ENCODE measurements at places on chromosomes 5 and 9.

GRCh38 chr9:117596678-117597077 is 107.5 kb upstream of the TLR4 start:
- H3K4me1 ChIP-seq, result no peaks in the 10 kb centered on the region
- no peak overlapping the region for H3K27ac ChIP-seq
- DNase-seq, result no peak

GRCh38 chr9:15155323-15155722 is 151.7 kb downstream of the TTC39B start:
- no peak overlapping the region for H3K27ac ChIP-seq
- DNase-seq, result no peak
- no peaks in the 10 kb centered on the region for H3K27me3 ChIP-seq
- no peaks in the 10 kb centered on the region for H3K4me1 ChIP-seq
- H3K36me3 ChIP-seq, result no peaks in the 10 kb centered on the region

GRCh38 chr5:172739375-172739774 is 31.6 kb downstream of the DUSP1 start:
- no peak overlapping the region for H3K27ac ChIP-seq
- H3K27me3 ChIP-seq, result no peaks in the 10 kb centered on the region
- no peak overlapping the region for H3K4me3 ChIP-seq
- no peak for DNase-seq

DNA sequence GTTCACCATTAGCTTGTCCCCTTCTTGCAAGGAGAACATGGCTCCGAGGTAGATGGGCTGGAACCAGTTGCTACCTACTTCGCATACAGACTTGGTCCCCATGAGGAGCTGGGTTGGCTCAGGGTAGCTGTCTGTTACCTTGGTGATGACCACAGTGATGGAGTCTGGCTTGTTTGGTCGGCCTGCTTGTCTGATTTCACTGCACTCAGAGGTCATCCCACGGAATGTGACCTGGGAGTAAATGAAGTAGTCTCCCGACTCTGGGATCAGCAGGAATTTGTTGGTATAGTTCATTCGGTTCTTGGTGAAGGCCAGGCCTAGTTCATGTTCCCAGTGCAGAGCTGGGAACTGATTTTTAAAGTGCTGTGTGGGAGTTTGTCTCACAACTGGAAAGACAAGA is 15.3 kb downstream of the TNFSF15 start:
- DNase-seq, result no peak
- H3K27ac ChIP-seq, result no peak overlapping the region
- H3K27me3 ChIP-seq, result no peaks in the 10 kb centered on the region
- peaks cover 9% of the 10 kb centered on the region for H3K4me1 ChIP-seq
- no peaks in the 10 kb centered on the region for H3K36me3 ChIP-seq
- no peak overlapping the region for H3K4me3 ChIP-seq

DNA sequence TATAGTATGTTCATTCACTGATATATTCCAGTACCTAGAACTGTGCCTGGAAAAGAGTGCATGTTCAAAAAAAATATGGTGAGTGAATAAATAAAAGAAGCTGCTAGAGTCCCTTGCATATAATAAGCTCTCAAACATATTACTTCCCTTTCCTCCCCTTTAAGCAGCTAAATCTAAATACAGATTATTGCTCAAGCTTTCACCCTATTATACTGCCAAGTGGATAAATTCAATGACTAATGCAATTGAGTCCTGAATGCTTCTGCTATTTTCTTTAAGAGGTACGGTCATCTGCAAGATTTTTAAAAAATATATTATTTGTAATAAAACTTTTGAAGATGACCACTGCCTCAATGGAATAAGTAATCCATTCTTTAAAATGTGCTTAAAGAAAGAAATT is 248.4 kb downstream of the PLK2 start:
- no peaks in the 10 kb centered on the region for H3K27me3 ChIP-seq
- no peak overlapping the region for H3K4me3 ChIP-seq
- no peak overlapping the region for H3K27ac ChIP-seq
- no peaks in the 10 kb centered on the region for H3K4me1 ChIP-seq
- H3K36me3 ChIP-seq, result no peaks in the 10 kb centered on the region
- no peak for DNase-seq

DNA sequence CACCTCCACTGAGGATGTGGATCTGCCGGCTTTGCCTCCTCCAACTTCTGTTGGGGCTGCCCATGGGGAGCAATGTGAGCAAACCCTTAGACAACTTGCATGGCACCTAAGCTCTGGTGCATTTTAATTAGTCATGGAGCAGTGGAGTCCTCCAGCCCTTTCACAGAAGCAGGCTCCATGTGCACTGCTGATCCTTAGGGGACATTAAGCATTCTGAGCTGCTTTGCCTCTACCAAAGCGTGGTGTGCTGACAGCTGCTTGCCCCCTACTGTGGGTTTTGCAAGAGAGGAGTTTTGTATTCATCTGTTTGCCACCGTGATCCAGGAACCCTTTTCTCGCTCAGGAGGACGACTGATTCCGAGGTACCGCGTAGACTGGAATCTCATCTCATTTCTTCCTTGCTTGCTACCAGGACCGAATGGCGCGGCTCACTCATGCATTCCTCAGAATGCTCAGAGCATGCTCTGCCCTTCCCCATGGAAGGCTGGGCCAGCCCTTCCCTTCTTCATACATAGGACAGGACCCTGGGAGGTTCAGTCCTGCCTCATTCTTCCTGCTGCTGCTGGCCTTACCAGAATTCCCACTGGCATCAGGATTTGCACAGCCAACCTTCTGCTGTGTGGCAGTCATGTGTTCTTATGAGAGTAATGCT is 432.5 kb downstream of the GADD45G start:
- H3K27me3 ChIP-seq, result no peaks in the 10 kb centered on the region
- no peak overlapping the region for H3K4me3 ChIP-seq
- DNase-seq, result no peak
- H3K27ac ChIP-seq, result no peak overlapping the region

GRCh38 chr9:87075537-87075936 is 128.2 kb upstream of the GAS1 start:
- no peaks in the 10 kb centered on the region for H3K27me3 ChIP-seq
- no peak overlapping the region for H3K27ac ChIP-seq
- H3K4me3 ChIP-seq, result no peak overlapping the region
- no peaks in the 10 kb centered on the region for H3K4me1 ChIP-seq

DNA sequence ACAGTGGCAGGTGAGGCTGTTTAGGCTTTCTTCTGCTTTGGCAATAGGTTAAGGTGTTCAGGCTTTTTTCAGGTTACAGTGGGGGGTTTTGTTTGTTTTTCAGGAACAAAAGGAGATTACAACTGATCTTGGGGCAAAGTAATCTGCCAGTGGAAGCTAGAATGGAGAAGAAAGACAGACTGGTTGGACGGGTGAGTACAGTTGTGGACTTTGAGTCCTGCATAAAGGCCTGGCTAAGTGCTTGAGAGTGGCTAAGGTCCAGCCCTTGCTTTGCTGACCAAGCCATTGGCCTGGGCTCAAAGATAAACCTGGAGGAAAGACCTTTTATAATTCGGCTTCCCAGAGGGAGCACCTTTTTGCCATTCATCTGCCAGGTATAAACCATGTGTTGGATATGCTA is 63.1 kb downstream of the MTMR12 start:
- no peak overlapping the region for H3K4me3 ChIP-seq
- H3K27me3 ChIP-seq, result no peaks in the 10 kb centered on the region
- peaks cover 46% of the 10 kb centered on the region for H3K36me3 ChIP-seq
- no peak for DNase-seq
- peak overlapping the region; percentile 14 for H3K27ac ChIP-seq
- H3K4me1 ChIP-seq, result no peaks in the 10 kb centered on the region

- peaks cover 4% of the 10 kb centered on the region for H3K36me3 ChIP-seq
- no peak overlapping the region for H3K27ac ChIP-seq
- H3K4me3 ChIP-seq, result no peak overlapping the region
- no peak for DNase-seq
- no peaks in the 10 kb centered on the region for H3K4me1 ChIP-seq
Observed at GRCh38 chr9:117916291-117916690, 212.1 kb downstream of the TLR4 start.

- no peak for DNase-seq
- H3K27ac ChIP-seq, result no peak overlapping the region
- H3K4me1 ChIP-seq, result peaks cover 22% of the 10 kb centered on the region
- no peak overlapping the region for H3K4me3 ChIP-seq
- H3K36me3 ChIP-seq, result no peaks in the 10 kb centered on the region
Observed at GRCh38 chr9:77472646-77473045, 175.5 kb downstream of the GNA14 start.

DNA sequence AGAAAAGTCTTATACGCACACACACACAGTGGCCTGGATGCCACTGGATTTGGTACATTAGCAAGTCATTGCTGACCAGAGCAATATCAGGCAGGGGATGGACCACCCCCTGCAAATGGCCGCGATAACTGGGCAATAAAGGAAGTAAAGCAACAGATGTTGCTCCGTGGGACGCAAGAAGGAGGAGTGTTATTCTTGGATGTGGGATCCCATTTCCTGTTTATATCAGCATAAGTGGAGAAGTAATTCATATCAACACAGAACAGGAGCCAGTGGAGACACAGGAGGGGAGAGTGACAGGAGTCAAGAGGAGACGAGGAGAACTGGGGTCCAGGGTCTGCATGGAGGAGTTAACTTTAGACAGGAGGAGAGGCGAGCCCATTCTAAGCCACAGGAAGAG is 18.4 kb downstream of the RUFY1 start:
- DNase-seq, result no peak
- H3K4me3 ChIP-seq, result no peak overlapping the region
- no peak overlapping the region for H3K27ac ChIP-seq
- H3K36me3 ChIP-seq, result peaks cover 29% of the 10 kb centered on the region

- DNase-seq, result peak; percentile 76
- no peaks in the 10 kb centered on the region for H3K36me3 ChIP-seq
- peaks cover 22% of the 10 kb centered on the region for H3K4me1 ChIP-seq
- H3K4me3 ChIP-seq, result no peak overlapping the region
- H3K27ac ChIP-seq, result no peak overlapping the region
- peaks cover 16% of the 10 kb centered on the region for H3K27me3 ChIP-seq
Observed at GRCh38 chr5:119435436-119436132, 16.7 kb upstream of the HSD17B4 start.
